ENCODE measurements at places on chromosomes 2 and 18.

DNA sequence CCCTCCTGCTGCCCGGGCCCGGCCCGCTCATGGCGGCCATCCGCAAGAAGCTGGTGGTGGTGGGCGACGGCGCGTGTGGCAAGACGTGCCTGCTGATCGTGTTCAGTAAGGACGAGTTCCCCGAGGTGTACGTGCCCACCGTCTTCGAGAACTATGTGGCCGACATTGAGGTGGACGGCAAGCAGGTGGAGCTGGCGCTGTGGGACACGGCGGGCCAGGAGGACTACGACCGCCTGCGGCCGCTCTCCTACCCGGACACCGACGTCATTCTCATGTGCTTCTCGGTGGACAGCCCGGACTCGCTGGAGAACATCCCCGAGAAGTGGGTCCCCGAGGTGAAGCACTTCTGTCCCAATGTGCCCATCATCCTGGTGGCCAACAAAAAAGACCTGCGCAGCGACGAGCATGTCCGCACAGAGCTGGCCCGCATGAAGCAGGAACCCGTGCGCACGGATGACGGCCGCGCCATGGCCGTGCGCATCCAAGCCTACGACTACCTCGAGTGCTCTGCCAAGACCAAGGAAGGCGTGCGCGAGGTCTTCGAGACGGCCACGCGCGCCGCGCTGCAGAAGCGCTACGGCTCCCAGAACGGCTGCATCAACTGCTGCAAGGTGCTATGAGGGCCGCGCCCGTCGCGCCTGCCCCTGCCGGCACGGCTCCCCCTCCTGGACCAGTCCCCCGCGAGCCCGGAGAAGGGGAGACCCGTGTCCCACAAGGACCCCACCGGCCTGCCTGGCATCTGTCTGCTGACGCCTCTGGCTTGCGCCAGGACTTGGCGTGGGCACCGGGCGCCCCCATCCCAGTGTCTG, 767 bp downstream of the RHOB start:
- peak; percentile 44 for DNase-seq

- no peak for DNase-seq
Observed at GRCh38 chr2:230734247-230735175, 21.9 kb downstream of the CAB39 start.

DNA sequence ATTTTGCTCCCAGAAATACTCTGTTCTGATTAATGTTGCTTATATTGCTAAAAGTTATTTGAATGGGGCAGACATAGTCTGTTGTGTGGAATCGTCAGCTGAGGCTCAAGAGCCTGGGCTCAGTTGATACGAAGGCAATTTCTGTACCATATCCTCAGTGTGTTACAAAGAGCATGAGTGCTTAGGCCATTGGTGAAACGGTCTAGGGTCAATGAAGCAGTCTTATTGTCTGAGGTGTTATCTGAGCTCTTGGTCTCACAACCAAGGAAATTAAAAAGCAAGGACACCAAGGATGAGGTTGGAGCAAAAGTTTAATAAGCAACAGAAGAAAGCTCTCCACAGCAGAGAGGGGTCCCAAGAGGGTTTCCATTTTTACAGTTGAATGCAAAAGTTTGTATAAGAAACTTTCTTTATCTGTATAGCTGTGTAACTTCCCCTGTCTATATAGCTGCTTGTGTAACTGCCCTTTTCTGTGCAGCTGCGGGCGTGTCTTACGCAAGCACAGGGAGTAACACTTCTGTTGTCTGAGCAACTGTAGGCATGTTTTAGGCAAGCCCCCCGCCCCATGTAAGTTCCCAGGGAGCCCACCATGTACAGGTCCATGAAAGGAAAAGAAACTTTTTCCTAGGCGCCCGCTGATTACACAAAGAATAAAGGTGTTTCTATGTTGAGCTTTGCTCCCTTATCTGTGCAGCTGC, 40.6 kb upstream of the DSC1 start:
- no peak for DNase-seq

DNA sequence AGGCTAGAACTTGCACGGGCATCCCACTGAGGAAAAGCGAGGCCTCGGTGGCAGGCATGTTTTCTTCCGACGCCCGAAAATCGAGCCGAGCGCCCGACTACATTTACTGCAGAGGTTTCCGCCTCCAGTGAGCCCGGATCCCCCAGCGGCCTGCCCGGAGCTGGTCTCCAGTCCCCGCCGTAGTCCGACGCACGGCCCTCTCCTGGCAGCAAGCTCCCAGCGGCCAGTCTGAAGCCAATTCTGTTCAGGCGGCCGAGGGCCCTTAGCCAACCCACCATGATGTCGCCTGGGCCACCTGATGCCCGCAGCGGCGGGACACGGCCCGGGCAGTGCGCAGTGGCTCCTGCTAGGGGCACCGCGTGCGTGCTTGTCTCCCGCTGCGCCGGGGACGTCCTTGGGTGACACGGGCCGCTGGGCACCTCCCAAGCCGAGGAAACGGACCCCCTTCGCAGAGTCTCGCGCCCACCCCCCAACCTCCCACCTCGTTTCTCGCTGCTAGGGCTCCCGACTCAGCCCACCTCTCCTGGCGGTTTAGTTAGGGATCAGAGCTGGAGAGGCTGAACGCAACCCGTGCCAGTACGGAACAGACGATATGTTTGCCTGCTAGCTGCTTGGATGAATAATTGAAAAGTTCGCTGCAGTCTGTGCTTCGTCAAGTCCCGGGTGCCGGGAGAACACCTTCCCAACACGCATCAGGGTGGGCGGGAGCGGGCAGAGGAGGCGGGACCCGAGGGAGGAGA, 5.3 kb downstream of the ONECUT2 start:
- DNase-seq: no peak

- no peak for DNase-seq
Observed at GRCh38 chr2:55907686-55908085, 15.9 kb downstream of the EFEMP1 start.

DNA sequence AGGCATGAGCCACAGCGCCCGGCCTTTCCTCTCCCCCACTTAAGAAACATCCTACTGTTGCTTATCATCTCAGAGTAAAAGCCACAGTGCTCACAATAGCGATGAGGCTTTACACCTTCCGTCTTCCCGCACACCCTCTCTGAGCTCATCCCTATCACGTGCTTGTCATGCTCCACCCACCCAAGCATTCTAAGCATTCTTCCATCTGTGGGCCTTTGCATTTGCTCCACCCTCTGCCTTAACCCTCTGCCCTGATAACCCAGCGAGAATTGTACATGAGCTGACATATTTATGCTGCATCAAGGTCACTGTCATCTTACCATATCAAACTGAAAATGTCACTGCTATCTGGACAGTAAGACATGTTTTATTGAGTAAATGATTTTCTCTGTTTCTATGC, 22.6 kb downstream of the FOXI3 start:
- DNase-seq: no peak

GRCh38 chr18:55353391-55353790, 234.6 kb downstream of the TCF4 start:
- no peak for DNase-seq

DNA sequence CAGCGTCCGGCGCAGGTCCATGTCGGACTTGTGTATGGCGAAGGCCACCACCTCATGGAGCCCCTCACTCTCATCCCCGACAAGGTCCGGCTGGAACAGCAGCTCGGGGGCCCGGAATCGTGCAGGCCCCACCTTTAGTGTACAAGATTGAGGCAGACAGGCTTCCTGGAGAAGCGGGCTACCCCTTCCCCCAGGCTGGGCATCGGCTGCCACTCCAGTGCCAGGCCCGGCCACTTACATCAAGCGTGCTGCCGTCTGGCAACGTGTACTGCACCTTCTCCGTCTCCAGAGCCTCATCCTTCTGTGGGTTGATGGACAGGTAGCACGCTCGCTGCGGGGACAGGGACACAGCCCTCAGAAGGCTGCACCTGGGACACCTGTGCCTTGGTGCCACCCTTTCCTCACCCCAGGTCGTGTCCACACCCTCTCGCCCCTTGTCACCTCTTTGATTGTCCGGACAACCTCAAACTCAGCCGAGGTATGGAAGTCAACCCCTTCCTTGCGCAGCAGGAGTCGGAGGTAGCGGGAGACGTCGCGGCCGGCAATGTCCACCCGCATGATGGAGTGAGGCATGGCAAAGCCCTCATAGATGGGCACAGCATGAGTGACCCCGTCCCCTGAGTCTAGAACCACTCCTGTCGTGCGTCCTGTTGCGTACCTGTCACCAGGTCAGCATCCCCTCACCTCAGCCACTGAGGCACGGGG, 5.7 kb downstream of the ACTR1B start:
- no peak for DNase-seq

DNA sequence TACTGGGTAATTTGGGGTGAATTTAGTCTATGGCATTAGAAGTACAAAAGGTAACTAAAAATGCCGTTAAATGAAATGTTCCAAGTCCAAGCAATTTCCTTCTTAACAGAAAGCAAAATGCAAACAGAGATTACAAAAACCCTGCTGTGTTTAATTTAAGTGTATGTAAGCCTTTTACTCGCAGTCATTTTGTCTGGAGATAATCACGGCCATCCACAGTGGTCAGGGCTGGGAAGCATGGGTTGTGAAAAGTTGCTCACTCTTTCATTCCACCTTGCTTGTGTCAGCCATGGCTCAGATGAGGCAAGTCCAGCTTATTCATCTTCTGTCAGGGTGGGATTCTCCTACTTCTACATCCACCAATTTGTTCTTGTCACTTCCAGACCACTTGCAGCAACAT, 983.6 kb upstream of the ZEB2 start:
- DNase-seq: no peak

- no peak for DNase-seq
Observed at GRCh38 chr2:24917731-24918325, 2.2 kb downstream of the ADCY3 start.

DNA sequence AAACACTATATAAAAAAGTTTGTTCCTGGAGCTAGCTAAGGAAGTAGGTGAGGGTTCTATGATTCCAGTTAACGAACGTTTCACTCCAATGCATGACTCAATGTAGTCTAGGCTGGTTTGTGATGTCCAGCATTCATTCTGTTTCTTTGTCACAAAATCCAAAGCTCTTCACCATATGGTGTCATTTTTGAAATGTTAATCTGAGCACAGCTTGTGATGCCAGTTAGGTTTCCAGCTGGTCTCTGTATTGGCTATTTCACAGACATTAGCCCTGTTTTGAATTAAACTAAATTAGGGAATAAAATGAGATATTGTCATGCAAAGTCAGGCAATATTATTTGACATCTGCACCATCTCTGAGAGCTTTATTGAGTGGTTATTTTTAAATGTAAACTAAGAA, 159.4 kb downstream of the RBM43 start:
- no peak for DNase-seq

DNA sequence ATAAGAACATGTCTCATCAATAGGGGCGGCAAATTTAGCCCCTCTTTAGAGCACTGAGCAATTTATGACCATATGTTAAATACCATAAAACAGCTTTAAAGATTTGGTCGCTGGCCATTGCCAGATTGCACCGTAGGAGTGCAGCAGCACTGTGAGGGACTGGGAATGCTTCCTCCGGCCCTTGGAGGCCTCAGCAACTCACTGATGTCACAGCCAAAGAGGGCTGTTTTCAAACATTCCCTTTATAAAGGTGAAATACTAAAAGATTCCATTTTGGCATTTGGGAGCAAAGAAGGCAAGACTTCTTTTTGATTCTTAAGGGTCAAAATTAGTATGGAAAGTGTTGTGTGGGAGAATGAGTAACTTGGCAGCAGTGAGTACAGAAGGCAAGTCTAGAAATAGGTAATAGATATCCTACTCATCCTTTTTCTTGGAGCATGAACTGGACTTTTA, 63.7 kb downstream of the BABAM2 start:
- peak; percentile 60 for DNase-seq

- no peak for DNase-seq
Observed at GRCh38 chr2:9196637-9197036, 10.0 kb upstream of the ASAP2 start.

- DNase-seq: peak; percentile 19
Observed at GRCh38 chr2:118321432-118322105, 233.3 kb downstream of the INSIG2 start.

- DNase-seq: peak; percentile 37
Observed at GRCh38 chr2:206086716-206087350, 859 bp upstream of the INO80D start.

GRCh38 chr2:44839771-44840502, 101.6 kb upstream of the SIX3 start:
- DNase-seq: no peak

GRCh38 chr2:28166956-28167355, 225.7 kb upstream of the FOSL2 start:
- peak; percentile 79 for DNase-seq

DNA sequence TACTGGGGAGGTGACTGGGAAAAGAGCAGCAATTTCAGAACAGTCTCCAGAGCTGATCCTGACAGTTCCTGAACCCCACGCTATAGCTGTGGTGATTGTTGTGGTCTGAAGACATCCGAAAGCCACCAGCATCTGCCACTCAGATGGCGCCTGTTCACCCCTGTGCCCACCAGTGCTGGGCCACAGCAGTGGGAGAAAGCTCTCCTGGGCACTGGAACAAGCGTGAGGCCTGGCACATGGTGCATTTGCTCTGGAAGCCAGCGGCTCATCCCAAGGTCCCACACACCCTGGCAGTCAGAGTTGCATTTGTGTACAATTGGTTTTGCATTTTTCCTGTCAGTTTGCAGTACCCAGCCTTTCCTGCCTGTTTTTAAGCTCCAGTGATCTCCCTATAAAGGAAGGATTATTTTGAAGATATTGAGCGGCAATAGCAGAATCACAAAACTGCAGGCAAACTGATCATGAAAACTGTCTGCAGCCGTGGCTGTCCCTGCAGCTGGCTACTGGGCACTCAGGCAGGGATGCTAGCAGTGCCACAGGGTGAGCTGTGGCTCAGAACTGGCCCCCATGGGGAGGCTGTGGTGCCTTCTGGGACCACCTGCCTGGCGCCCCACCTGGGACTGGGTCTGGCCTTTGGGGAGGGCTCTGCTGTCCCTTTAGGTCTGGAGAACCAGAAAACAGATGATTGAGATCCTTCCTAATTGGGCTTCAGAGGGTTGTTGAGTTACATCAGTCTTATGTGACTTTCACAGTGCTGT, 30.1 kb downstream of the IMPA2 start:
- no peak for DNase-seq

DNA sequence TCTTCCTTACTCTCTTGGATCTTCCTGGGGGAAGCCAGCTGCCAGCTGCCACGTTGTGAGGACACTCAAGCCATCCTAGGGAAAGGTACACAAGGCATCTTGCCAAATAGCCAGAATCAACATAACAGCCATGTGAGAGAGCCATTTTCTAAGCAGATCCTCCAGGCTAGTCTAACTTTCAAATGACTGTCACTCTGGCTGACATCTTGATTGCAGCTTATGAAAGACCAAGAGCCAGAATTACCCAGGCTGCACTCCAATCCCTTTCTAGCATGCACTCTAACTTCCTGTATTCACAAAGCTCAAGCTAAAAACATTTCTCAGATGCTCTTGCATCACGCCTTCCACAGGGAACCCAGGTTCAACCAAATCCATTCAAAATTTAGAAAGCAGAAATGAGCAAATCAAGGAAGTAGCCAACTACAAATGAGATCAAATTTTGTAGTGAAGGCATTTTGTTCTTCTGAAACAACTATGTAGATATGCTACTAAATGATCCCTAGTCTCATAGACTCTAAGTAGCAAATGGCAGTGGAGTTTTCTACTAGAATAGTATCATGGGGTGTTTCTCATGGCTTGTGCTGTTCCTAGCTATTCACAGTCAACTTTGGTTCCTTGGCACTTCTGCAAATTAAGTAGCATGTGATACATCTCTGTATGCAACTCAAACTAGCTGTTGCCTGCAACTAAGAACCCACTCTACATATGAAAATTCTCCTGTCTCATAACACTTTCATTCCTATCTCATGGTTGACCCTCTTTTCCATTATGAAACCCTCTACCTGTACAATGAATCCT, 281.9 kb downstream of the ZEB2 start:
- no peak for DNase-seq

GRCh38 chr18:4236940-4237663, 218.0 kb downstream of the DLGAP1 start:
- no peak for DNase-seq

All from PC-3 (cell line).